ENCODE measurements at places on chromosomes 4 and X. TPM values are rescaled to one million over a fixed set of nuclear protein-coding genes. Genes with fewer than 3 reads are reported as not detected.

DNA sequence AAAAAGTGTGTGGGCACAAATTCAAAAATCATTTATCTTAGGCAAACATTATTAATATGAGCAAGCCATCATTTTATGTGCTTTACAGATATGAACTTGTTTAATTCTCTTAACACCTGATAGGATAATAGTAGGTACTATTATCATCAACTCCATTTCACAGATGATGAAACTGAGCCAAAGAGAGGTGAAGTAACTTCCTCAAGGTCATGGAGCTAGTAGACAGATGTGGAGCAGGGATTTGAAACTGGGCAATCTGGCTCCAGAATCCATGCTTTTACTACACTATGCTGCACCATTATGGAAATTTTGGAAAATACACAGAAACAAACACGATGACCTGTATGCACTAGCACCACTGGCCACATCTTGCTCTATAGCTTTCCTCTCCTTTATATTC is 1.0 kb upstream of the PIN4 start:
- peaks cover 8% of the 10 kb centered on the region for H3K36me3 ChIP-seq
- no peaks in the 10 kb centered on the region for H3K27me3 ChIP-seq
- DNase-seq: no peak
- H3K27ac ChIP-seq: peak overlapping the region; percentile 41
- H3K4me1 ChIP-seq: no peaks in the 10 kb centered on the region

DNA sequence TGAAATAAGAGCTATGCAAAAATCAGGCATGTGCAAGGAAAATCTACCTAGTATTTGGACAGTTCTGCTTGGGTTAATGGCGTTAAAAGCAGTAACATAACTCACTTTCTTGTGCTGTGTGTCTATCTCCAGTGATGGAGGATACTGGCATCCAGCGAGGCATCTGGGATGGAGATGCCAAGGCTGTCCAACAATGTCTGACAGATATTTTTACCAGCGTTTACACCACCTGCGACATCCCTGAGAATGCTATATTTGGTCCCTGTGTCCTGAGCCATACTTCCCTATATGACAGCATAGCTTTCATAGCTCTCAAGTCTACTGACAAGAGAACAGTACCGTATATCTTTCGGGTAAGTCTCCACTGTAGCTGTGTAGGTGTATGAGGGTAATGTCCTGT is 2.6 kb downstream of the PRDM8 start:
- H3K27ac ChIP-seq: no peak overlapping the region
- H3K4me3 ChIP-seq: no peak overlapping the region
- H3K36me3 ChIP-seq: no peaks in the 10 kb centered on the region

DNA sequence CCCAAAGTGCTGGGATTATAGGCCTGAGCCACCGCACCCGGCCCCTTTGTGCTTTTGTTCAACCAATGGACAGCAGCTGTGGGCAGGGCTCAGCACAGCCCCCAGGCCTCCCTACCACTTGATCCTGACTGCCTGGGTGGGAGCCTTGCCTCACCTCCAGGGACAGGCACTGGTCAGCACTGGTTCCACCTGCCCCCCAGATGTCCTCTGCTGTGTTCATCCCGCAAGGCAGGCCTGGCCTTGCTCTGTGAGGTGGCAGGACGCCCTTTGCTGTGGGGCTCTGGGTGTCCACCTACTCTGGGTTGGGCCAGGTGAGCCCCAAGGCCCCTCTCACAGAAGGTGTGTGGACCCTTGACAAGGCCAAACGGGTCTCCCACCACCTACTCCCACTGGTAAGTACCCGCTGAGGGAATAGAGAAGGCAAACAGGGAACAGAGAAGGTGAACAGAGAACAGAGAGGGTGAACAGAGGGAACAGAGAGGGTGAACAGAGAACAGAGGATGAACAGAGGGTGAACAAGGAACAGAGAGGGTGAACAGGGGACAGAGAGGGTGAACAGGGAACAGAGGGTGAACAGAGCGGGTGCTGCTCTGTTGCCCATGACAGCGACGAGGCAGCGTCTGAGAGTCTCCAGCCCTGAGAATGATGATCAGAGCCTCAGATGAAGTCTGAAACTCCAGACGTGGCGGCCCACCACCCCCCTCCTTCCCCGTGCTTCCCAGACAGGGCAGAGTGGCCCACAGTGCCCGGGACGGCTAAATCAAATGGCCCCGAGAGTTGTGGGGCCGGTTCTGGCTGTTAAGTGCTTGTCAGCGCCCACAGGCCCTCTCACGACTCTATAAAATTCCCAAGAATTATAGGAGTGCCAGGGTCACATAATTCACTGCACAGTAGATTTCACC is 55.0 kb upstream of the NKX1-1 start:
- H3K36me3 ChIP-seq: no peaks in the 10 kb centered on the region
- no peak overlapping the region for H3K27ac ChIP-seq
- peaks cover 2% of the 10 kb centered on the region for H3K27me3 ChIP-seq
- DNase-seq: no peak
- H3K4me3 ChIP-seq: no peak overlapping the region

- H3K36me3 ChIP-seq: no peaks in the 10 kb centered on the region
- no peak for DNase-seq
- H3K27me3 ChIP-seq: no peaks in the 10 kb centered on the region
- H3K4me3 ChIP-seq: no peak overlapping the region
- H3K27ac ChIP-seq: no peak overlapping the region
- no peaks in the 10 kb centered on the region for H3K4me1 ChIP-seq
These were observed 199.6 kb downstream of the VEGFC start for GRCh38 chr4:176592976-176593670.

- no peak overlapping the region for H3K27ac ChIP-seq
- H3K4me1 ChIP-seq: peaks cover 9% of the 10 kb centered on the region
- H3K36me3 ChIP-seq: no peaks in the 10 kb centered on the region
- no peak overlapping the region for H3K4me3 ChIP-seq
- H3K27me3 ChIP-seq: no peaks in the 10 kb centered on the region
These were observed 64.5 kb downstream of the STX18 start for GRCh38 chr4:4477391-4477790.

GRCh38 chrX:29762006-29762405 is 453.4 kb upstream of the MAGEB2 start:
- H3K27me3 ChIP-seq: no peaks in the 10 kb centered on the region
- no peaks in the 10 kb centered on the region for H3K4me1 ChIP-seq
- no peak overlapping the region for H3K4me3 ChIP-seq
- H3K36me3 ChIP-seq: no peaks in the 10 kb centered on the region
- H3K27ac ChIP-seq: no peak overlapping the region
- no peak for DNase-seq

- H3K4me1 ChIP-seq: peaks cover 2% of the 10 kb centered on the region
- H3K36me3 ChIP-seq: peaks cover 26% of the 10 kb centered on the region
- DNase-seq: peak; percentile 14
- H3K4me3 ChIP-seq: no peak overlapping the region
- no peaks in the 10 kb centered on the region for H3K27me3 ChIP-seq
- H3K27ac ChIP-seq: no peak overlapping the region
These were observed 95.8 kb downstream of the NHSL2 start for GRCh38 chrX:72006461-72006860.

- peak; percentile 71 for DNase-seq
- H3K27ac ChIP-seq: no peak overlapping the region
- peak overlapping the region; percentile 78 for H3K4me3 ChIP-seq
- H3K36me3 ChIP-seq: peaks cover 7% of the 10 kb centered on the region
These were observed 2.2 kb downstream of the MAMLD1 start for GRCh38 chrX:150365051-150365989.

- no peak overlapping the region for H3K4me3 ChIP-seq
- no peak for DNase-seq
- H3K27ac ChIP-seq: no peak overlapping the region
These were observed 138.8 kb downstream of the TEX11 start for GRCh38 chrX:70769659-70770227.

DNA sequence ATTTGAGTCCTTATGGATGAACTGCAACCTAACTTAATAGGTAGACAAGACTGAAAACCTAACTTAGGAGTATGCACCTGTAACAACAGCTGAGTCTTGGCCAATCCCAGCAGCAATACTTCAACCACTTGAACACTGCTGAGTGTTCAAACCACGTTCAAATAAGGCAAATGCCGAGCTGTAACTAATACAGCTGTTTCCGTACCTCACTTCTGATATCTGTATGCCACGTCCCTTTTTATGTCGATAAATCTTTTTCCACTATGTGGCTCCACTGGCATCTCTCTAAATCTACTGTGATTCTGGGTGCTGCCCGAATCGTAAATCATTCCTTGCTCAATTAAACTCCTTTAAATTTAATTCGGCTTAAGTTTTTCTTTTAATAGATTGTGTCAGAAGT is 459.7 kb downstream of the INPP4B start:
- H3K27ac ChIP-seq: no peak overlapping the region
- no peaks in the 10 kb centered on the region for H3K4me1 ChIP-seq
- DNase-seq: no peak
- no peak overlapping the region for H3K4me3 ChIP-seq
- H3K36me3 ChIP-seq: no peaks in the 10 kb centered on the region

DNA sequence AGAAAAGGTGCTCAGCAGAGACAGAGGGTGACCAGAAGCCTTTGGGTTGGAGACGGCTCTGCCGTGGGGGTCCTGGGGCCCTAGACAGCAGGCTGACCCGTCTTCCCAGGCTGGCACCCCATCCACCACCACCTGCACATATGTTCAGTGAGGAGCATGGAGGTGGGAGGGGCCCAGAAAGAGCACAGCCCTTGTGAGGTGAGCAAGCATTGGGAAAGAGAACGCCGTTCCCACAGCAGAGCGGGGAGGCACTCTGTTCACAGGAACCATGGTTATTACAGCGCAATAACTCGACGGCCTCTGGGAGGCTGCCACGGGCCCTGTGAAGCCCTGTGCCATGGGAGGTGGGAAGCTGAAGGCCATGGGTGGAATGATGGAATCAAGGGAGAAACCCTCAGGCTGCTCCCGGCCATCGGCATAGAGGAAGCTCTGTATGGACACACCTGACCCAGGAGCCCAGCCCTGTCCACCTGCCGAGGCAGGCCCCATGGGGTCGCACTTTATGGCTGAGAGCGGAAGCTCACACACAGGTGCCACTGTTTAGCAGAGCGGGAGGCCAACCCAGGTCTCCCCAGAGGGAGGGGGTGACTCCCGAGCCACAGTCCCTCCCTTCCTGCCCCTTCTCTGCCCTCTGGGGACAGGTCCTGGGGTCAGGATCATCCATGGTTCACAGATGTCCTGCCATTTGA is 93.5 kb upstream of the AFAP1 start:
- DNase-seq: no peak
- H3K27me3 ChIP-seq: no peaks in the 10 kb centered on the region
- no peak overlapping the region for H3K27ac ChIP-seq
- no peaks in the 10 kb centered on the region for H3K36me3 ChIP-seq

DNA sequence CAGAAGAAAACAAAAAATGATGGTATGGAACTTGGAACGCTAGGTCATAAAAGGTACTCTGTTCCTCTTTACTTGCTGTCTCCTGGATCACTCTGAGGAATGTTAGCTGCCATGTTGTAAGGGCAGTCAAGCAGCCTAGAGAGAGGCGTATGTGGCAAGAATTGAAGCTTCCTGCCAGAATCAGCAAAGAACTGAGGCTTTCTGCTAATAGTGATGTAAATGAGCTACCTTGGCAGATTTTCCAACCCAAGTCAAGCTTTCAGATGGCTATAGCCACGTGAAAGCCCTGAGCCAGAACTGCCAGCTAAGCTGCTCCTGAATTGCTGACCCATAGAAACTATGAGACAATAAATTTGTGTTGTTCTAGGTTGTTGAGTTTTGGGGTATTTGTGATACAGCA is 38.7 kb downstream of the AASDH start:
- H3K4me3 ChIP-seq: no peak overlapping the region
- 0 out of 2 replicates have a peak, but pooled peaks cover 4% of the 10 kb centered on the region for H3K4me1 ChIP-seq
- H3K27me3 ChIP-seq: no peaks in the 10 kb centered on the region
- DNase-seq: peak; percentile 30
- peaks cover 11% of the 10 kb centered on the region for H3K36me3 ChIP-seq

DNA sequence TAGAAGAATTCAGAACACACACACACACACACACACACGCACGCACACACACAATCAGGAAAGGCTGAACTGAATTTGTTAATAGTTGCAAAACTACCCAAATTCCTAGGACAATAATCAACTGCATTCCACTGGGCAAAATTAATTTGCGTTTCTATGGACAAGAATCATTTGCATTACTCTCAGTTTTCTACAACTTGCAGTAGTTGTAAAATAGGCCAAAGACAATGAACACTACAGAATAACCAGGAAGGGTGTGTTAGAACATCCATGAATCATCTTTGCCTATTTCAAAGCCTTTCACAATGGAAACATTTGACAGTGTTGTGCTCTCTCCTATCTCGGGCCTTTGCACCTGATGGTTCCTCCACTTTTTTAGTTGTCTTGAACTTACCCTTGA is 77.1 kb upstream of the IGFBP7 start:
- no peak overlapping the region for H3K4me3 ChIP-seq
- H3K36me3 ChIP-seq: no peaks in the 10 kb centered on the region
- DNase-seq: no peak
- no peaks in the 10 kb centered on the region for H3K27me3 ChIP-seq
- H3K27ac ChIP-seq: no peak overlapping the region

- no peak overlapping the region for H3K4me3 ChIP-seq
- DNase-seq: no peak
- no peak overlapping the region for H3K27ac ChIP-seq
- peaks cover 2% of the 10 kb centered on the region for H3K27me3 ChIP-seq
- no peaks in the 10 kb centered on the region for H3K4me1 ChIP-seq
- peaks cover 49% of the 10 kb centered on the region for H3K36me3 ChIP-seq
These were observed 688.4 kb downstream of the CCSER1 start for GRCh38 chr4:90815569-90815968.

- H3K4me3 ChIP-seq: no peak overlapping the region
- no peaks in the 10 kb centered on the region for H3K27me3 ChIP-seq
- DNase-seq: peak; percentile 65
- H3K36me3 ChIP-seq: peaks cover 22% of the 10 kb centered on the region
These were observed 4.2 kb upstream of the TMSB4X start for GRCh38 chrX:12970691-12971202.

DNA sequence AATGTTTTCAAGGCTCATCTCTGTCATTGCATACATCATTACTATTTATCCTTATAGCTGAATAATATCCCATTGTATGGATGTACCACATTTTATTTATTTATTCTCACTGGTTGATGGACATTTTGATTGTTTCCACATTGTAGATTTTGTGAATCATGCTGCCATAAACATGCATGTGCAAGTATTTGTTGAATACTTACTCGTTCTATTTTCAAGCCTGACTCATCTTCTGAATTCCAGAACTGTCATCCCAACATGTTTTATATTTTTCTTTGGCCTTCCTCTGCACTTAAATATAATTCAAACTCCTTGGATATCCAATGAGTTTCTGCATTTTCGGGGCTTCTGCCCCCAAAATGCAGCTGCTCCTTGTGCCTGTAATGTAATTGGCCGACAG is 77.6 kb downstream of the MXRA5 start:
- H3K27me3 ChIP-seq: no peaks in the 10 kb centered on the region
- H3K4me3 ChIP-seq: no peak overlapping the region
- no peaks in the 10 kb centered on the region for H3K36me3 ChIP-seq
- no peak for DNase-seq
- H3K27ac ChIP-seq: no peak overlapping the region

GRCh38 chr4:166846939-166847338 is 387.4 kb downstream of the SPOCK3 start:
- no peak overlapping the region for H3K27ac ChIP-seq
- no peak overlapping the region for H3K4me3 ChIP-seq
- no peak for DNase-seq

The CT55 gene
- 0.24 TPM for total RNA-seq

The GALNTL6 gene
- not detected for total RNA-seq

The DNAAF6 gene
- not detected for total RNA-seq

The TMEM128 gene
- total RNA-seq: 19.8 TPM

The F8A2 gene
- not detected for total RNA-seq

The KLF8 gene
- 7.7 TPM for total RNA-seq

The SHROOM3 gene
- 27.6 TPM for total RNA-seq
